Ovary (tissue), 10 donors: ENCODE measurements at places on chromosomes 5 and 9. TPM values are rescaled to one million over a fixed set of nuclear protein-coding genes. Genes with fewer than 3 reads are reported as not detected.

GRCh38 chr9:18442629-18443491 lies 31.1 kb upstream of the ADAMTSL1 start:
- no peak overlapping the region for H3K27ac ChIP-seq
- H3K4me3 ChIP-seq, result no peak overlapping the region
- H3K36me3 ChIP-seq, result no peaks in the 10 kb centered on the region
- H3K4me1 ChIP-seq, result peaks cover 5% of the 10 kb centered on the region
- no peaks in the 10 kb centered on the region for H3K27me3 ChIP-seq

DNA sequence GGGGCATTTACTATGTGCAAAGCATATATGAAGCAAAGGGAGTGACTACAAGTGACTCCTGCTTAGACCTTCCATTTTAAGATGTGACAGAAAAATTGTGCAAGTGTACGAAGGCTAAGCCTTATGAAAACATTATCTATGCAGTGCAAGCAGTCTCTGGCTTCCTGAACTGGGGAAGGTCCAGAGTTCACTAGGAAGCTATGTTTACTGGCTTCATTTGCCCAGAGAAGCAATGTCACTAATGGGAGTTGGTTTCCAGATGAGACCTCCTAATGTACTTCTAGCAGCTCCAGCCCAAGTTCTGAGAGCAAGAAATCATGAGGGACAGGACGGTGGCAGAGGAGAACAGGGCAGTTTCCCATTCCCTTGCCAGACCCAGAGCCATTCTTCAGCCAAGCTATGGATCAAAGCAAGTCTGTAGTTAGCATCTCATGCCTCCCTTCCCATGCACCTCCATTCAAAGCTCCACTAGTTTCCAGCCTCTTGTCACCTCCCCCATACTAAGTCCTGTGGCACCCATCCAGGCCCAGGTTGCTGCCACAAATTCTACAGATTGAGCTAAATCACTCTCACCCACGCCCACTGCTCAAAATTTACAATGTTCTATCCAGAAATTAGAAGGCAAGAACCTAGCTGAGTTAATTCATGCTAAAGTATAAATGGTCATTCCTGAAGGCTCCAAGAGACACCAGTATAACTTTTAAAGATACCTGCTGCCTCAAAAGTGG lies 21.8 kb downstream of the MCTP1 start:
- no peak for DNase-seq
- H3K27me3 ChIP-seq, result no peaks in the 10 kb centered on the region
- H3K36me3 ChIP-seq, result no peaks in the 10 kb centered on the region
- no peak overlapping the region for H3K27ac ChIP-seq

AQP3 gene
- 9.9 TPM for total RNA-seq

STPG3 gene
- total RNA-seq, result not detected

GRCh38 chr9:136544964-136545691 lies 720 bp downstream of the NOTCH1 start:
- no peaks in the 10 kb centered on the region for H3K27me3 ChIP-seq
- no peaks in the 10 kb centered on the region for H3K36me3 ChIP-seq
- peak; percentile 61 for DNase-seq
- peak overlapping the region; percentile 71 for H3K4me3 ChIP-seq
- peaks cover 15% of the 10 kb centered on the region for H3K4me1 ChIP-seq

DNA sequence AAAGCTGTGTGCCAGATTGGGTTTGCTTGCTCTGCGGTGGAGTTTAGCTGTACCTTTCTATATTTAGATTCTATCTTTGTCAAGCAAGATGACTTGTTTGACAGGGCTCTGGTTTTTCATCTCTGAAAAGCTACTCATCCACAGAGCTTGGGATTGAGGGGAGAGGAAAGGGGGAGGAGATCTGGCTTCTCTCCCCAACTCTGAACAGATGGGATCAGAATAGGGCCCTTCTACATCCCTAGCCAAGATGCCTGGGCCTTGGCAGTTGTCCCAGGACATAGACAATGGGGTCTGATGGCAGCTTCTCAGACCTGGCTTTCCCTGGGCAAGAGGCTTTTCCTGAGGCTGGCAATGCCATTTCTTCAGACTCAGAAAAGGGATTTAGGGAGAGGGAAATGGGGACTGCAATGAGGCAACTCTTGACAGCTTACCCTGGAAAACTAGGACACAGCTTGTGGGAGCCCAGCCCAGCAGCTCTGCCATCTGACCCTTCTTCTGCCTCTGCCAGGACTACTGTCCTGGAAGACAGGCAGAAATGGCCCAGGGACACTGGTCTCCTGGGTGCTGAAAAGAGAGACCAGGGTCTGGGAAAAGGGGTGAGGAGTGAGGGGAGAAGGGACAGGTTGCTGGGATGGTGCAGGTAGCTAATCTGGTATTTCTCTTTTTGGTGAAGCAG lies 50.2 kb upstream of the ASTN2 start:
- no peak for DNase-seq
- H3K27me3 ChIP-seq, result no peaks in the 10 kb centered on the region
- H3K4me1 ChIP-seq, result no peaks in the 10 kb centered on the region
